CD4-positive, alpha-beta T cell treated with Interleukin-1 beta for 1 hour (primary cell): ENCODE measurements at places on chromosomes 3 and 15.

GRCh38 chr15:96477227-96477626 lies 146.7 kb downstream of the NR2F2 start:
- DNase-seq = no peak

DNA sequence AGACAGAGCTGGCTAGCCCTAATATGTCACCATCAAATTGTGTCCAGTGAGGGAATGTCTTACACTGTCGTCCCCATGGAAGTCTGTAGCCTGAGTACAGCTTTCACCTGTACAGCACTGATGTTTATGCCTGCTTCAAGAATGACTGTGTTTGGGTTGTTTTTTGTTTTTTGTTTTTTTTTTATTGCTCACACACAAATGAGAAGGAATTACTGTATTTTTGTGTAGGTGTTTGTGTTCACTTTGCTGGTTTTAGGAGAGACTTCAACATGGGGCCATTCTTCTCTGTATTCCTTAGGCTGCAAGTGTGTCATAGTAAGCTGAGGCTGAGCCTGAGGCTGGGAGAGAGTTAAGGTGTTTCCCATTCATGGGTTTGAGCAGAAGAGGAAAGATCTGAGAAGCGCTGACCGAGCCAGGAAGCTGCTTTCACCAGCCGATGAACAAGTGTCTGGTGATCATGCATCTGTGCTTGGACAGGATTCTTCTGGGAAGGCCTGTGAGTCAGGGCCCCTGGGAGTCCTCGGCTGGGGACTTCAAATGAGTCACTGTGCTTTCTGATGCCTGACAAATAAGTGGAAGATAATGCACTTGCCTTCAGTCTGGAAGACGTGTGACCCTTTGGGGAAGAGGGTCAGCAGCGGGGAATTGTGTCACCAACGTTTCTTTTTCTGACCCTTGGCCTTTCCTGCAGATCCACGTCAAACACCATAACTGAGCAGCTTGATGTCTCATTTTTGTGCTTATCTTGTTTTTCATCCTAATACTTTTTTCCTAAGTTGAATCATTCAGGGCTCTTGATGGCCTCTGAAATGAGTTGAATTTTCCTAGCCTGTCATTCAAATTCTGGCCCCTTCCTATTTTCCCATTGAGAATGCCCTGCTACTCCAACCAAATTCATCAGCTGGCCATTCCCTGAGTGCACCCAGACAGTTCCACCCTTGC lies 36.7 kb upstream of the ZBTB38 start:
- DNase-seq = no peak

DNA sequence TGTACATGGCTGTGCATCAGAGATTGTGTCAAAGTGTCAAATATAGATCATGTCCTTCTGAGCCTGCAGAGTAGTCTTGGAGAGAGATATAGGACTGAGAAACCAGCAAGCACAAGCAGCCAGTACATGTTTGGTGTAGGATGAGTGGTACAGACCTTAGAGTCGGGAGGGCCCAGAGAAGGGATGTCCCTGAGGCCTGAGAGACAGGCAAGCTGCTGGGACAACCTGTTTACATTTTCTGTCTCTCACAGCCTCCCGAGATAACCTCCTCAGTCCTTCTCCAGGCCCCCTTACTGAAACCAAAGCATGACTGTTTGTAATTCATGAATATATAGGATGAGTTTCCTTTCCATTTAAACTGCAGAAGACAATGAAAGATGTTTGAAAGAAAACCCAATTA lies 182.4 kb upstream of the STT3B start:
- no peak for DNase-seq

DNA sequence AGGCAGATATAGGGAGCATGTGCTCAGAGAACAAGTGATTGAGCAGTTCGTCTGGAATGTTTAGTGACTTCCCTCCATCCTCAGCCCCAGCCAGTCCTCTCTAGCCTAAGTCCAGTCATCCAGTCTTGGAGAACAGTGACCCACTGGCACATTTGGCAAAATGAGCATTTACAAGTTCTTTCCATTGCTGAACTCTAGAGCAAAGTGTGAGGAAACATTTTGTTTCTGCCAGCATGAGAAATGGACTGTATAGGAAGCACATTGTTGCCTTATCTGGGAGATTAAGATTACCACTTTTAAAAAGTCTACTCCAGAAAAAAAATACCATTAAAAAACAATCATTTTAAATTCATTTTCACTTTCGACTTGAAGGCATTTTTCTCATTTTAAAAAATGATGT lies 353.6 kb downstream of the SHQ1 start:
- DNase-seq = no peak

DNA sequence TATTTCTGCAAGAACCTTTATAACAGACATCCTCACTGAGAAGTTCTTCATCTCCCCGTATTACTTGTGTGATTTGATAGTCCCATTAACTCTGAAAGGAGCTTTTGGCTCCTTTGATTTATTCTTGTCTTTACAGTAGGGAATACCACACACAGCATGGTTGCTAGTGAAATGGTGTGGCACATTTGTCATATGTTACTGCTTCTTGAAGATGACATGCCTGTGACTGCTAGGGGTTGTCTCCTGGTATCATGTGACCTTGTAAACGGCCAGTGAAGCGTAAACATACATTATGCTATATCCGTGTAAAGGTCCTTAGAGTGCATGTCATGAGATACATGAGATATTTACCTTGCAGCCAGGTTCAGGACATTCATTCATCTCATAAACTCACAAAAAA lies 197.9 kb downstream of the RYR3 start:
- DNase-seq = no peak

DNA sequence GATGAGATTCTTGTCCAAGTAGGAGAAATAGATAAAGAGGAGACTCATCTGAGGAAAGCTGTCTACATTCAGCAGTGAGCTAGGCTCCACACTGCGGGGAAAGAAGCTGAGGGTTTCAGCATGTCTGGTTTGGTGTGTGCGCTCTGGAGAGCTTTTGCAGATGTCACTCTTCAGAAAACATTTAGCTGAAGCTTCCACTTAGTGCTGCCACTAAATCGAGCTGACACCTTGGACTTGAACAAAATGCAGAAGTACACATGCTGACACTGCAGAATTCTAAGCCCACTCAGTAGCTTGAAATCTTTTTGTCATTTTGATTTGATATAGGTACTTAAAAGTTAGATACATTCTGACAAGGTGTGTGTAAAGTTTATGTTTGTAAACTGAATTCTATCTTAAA lies 32.3 kb upstream of the CRTC3 start:
- no peak for DNase-seq

DNA sequence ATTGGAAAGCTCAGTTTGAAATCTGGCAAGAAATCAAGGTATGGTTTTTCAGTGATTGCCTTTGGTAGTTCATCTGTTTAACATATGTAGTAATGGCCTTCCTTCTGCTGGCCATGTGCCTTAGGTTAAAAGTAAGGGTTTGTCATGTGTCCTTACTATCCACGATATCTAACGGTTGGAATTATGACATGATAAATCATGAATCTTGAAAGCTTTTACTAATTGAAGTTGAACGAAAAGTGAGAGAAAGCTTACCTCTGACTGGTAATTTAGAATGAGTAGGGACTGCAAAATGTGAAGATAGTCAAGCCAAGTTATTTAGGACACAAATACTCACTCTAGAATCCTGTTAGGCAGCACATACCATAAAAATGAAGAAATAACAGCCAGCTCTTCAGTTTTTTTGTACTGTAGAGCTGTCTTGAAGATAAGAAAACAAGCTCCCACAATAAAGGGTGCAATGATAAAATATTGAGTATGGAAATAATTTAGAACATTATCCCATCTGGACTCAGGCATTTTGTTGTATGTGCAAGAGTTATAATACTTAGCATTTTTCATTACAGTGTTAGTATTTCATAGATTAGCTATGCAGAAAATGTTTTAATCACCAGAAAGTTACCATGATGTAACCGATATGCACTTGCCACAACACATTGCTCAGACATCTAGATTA lies 303.4 kb downstream of the ZNF385D start:
- no peak for DNase-seq

DNA sequence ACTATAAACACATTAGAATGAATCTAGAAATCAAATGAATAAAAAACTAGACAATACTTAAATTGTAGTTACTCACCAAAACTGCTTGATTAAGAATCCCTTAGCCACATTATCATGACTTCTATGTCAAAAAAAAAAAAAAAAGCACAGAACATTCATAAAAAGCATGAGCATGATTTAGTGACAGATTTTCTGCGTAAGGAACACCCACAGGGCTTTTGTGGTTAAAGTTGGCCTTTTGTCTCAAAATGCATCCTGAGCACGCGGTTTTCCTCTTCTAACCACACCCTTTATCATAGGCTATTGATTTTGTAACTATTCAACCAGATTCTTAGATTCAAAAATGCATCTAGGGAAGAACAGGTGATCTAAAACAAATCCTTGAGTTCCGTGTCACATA lies 334.0 kb upstream of the NR2F2 start:
- no peak for DNase-seq

DNA sequence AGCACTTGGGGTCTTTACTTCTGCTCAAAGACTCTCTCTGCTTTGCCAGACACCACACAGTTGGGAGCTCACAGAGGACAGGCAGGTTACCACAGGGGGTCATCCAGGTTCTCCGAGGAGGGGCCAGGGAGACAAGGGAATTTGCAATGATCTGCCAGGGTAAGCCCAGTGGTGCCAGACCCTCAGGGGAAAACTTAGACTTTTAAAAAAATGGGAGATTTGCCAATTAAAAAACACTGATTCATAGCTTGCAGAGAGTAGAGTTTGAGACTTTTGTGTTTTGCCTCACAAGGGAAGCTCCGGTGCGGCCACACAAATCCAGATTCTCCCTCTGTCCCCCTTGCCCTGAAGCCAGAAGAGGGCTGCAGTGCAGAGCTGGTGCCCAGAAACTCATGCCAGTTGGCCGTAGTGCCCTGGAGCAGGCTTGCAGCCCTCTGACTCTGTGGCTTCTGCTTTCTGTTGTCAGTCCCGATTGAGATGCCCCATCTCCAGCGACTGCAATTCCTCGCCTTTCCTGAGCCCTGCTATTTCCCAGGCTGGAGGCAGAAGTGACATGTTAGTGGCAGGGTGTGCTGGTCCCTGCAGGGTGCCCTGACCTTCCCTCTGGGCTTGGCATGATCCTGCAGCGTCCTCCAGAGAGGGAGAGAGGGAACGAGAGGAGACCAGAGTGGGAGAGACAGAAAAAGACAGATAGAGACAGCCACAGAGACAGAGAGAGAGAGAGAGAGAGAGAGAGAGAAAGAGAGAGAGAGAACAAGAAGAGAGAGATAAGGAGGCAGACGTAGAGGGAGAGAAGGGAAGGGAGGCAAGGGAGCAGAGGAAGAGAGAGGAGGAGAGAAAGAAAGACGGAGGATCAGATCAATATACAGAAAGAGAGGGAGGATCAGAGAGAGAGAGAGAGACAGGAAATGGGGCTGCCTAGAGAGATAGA lies 46.0 kb downstream of the RHCG start:
- DNase-seq = no peak

GRCh38 chr15:36024031-36024688 lies 478.2 kb upstream of the DPH6 start:
- no peak for DNase-seq

- DNase-seq = no peak
Observed at GRCh38 chr3:74390121-74390877, 224.2 kb downstream of the CNTN3 start.

DNA sequence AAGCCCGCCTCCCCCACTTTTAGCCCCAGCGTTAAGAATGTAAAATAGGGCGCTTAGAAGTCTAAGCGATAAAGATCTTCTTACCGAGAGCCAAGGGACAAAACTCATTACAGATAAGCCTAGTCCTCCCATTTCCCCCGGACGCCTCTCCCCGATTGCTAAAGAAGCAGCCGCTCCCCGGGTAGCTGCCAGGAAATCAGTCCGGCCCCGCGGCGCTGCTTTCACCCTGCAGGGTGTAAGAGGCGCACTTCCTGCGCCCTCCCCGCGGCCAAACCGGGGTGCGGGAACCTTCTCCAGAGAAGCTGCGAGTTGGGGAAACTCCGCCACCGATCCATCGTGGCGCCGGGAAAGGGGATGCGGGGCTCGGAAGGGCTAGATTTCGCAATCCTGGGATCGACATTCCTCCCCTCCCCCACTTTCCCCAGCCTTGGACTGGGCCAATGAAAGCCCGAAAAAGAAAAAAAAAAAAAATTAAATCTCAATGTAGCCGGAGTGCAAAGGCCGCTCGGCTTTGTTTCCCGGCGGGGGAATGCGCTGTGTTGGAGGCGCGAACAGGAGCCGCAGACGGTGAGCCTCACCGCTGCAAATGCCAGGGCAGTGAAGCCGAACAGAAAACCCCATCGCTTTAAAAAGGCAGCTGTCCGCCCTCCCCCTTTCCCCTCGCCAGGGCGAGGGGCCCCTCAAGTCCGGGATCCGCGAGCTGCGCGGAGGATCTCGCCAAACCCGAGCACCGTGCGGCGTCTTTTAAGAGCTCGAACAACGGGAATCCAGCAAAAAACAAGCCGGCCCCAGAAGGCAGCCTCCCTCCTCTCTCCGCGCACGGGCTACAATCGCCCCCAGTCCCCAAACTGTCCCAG lies 626 bp upstream of the PTPRG start:
- no peak for DNase-seq

- no peak for DNase-seq
Observed at GRCh38 chr3:99866261-99866761, 48.6 kb downstream of the CMSS1 start.

- peak; percentile 65 for DNase-seq
Observed at GRCh38 chr3:11290743-11291680, 18.8 kb downstream of the ATG7 start.

- no peak for DNase-seq
Observed at GRCh38 chr3:99974989-99975388, 139.3 kb downstream of the FILIP1L start.

GRCh38 chr3:72496051-72496670 lies 352.1 kb downstream of the SHQ1 start:
- DNase-seq = peak; percentile 25

DNA sequence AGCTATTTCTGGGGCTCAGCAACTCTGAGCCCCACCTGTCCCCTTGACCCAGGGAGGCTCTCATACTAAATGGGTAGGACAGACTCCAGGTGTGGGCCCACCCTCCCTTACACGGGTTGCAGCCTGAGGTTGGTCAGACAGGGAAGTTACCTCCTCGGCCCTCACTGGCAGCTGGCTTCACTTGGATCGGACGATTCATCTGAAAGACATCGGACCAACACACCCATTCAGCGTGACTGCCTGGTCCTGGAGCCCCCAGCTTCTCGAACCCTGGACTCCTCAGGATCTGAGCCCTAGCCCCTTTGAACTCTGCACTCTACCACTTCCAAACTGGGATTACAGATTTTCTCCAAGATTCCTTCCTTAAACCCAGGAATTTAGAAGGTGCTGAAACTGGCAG lies 15.4 kb downstream of the CELF6 start:
- no peak for DNase-seq

DNA sequence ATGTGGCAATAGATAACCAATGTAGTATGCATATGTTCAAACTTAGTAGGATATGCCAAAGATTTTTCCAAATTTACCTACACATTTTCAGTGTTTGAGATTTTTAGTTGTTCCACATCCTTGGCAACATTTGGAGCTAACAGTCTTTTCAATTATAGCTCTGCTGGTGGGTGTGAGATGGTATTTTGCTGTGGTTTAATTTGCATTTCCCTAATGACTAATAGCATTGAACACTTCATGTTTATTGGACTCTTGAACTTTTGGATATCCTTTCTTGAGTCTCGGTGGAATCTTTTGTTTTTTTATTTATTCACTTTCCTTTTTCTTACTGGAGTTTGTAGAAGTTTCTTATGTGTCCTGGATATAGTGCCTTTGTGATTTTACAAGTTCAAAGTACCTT lies 11.0 kb upstream of the ILDR1 start:
- DNase-seq = no peak

- DNase-seq = no peak
Observed at GRCh38 chr3:10980312-10980711, 12.2 kb upstream of the SLC6A1 start.
